ENCODE measurements at places on chromosomes 3 and 15.

- DNase-seq: no peak
Observed at GRCh38 chr3:153372326-153372725, 210.3 kb downstream of the RAP2B start.

DNA sequence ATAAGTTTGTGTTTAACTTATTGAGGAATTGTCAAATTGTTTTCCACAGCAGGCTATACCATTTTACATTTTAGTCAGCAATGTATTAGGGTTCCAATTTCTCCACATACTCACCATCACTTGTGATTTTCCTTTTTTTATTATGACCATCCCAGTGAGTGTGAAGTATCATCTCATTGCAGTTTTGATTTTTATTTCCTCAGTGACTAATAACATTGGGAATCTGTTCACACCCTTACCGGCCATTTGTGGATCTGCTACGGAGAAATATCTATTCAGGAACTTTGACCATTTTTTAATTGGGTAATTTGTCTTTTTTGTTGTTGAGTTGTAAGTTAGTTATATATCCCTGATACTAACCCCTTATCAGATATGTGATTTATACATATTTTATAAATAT is 54.8 kb upstream of the LMCD1 start:
- DNase-seq: no peak

DNA sequence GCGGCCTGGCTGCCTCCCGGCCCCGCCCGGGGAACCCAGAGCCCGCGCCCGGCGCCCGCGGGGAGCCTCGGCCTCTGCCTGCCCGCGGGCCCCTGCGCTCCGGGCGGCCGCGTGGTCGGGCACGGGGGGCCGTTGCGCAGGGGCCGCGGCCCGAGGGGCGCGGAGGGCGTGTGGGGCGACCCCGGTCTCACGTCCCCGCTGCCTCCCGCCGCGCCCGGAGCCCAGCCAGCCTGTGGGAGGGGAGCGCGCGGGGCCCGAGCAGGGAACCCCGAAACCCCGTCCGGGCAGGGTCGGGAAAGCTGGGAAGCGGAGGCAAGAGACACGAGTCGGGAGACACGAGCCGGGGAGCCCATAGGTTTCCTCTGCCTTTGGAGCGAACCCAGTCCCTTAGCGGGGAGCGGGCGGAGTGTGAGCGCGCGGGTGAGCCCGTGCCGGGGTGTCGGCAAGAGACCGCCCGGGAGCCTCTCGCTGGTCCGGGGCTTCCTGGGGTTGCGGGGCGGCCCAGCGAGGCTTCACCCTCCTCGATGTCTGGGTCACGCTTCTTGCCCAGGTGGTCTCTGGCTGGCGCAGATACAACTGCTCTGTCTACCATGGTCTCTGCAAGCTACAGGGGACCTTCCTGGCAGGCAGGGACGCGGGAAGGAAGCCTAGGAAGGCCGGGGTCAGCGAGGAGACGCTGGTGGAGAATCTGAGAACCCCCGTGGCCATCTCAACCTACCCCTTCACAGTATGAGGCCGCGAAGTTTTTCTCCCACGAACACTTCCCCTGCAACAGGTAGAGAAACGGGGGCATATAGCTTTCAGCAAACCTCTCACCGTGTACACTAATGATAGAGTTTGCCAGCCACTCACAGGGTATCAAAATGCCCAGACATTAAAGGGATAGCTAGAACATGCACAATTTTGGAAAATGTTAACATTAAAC is 586 bp downstream of the LRRK1 start:
- DNase-seq: no peak

DNA sequence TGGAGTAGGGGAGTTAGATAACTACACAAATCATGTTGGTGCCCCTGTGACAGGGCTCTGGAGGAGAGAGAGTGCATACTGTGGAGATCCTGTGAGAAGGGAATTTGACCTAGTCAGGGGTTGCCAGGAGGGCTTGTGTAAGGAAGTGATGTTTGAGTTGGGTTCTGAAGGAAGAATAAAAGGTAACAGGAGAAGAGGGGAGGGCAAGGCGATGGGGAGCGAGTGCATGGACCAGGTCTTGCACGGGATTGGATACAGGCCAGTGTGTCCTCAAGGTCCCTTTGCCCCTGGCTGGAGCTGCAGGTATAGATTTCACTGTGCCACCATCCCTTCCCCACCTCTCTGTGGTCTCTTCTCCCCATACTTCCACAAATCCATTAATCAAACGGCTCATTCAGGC is 83.9 kb downstream of the RGMA start:
- DNase-seq: no peak

DNA sequence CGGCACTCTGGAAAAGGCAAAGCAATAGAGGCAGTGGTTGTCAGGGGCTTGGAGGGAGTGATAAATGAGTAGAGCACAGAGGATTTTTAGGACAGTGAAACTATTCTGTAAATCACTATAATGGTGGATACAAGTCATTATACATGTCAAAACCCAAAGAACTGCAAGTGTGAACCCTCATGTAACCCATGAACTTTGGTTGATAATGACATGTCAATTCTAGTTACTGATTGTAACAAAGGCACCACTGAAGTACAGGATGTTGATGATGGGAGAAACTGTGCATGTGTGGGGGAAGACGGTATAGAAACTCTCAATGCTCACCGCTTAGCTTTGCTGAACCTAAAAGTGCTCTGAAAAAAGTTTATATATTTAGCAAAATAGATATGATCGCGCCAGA is 36.0 kb downstream of the BTLA start:
- no peak for DNase-seq

DNA sequence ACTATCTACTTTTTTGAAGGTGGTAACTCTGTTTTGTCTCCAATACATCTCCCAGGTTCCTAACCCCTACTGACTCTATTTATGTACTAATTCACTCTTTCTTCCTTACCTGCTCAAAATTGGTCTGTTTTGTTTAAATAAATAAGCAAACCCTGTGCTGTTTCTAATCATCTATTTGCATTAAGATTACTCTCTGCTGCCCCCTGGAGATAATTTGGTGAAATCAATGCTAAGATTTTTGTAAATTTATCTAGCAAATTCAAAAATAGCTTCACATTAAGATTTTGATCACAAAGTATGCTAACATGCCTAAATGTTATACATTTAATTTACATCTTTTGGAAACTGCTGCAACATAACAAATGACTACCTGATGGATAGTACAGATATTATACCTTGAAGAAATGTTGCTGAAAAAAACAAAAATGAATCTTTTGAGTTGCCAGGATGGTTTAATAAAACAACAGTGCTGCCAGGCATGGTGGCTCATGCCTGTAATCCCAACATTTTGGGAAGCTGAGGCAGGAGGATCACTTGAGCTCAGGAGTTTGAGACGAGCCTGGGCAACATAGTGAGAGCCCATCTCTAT is 4.4 kb upstream of the CD200R1 start:
- DNase-seq: peak; percentile 9

DNA sequence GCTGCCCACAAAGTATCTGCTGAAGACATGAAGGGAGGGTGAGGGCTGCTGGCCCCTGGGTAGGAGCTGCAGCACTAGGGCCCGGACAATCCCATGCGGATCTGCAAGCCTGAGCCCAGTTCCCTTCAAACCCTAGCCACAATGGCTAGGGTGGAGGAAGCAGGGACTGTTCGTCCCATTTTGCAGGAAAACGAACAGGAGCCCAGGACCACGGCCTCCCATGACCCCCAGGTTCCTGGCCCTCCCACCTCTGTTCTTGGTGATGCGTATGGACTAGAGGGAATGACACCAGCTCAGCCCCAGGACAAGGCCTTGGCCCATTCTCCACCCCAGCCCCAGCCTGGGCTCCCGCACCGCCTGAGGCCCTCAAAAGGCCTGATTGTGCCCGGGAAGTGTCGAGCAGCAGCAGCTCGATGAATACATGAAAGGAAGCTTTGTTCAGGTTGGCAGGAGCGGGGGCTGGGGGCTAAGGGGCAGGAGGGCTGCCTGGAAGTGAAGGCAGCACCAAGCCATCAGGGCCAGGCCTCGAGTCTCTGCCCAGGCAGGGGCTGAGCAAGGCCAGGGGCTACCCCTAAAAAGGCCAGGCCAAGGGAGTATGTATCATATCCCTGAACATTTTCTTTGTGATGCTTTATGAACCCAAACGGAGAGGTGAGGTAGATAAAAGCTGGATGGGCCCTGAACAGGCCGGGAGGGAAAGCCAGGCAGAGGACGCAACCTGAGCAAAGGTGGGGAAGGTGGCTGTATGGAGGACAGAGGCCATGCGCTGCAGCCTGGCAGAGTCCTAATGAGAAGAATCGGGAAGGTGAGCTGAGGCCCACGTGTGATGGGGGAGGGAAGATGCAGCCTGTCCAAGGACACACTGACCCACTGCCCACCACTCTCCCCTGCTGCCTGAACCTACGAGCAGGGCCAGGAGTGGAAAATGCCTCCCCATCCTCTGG is 12.2 kb downstream of the SEMA7A start:
- DNase-seq: no peak

- no peak for DNase-seq
Observed at GRCh38 chr3:161273589-161274218, 52.6 kb downstream of the NMD3 start.

DNA sequence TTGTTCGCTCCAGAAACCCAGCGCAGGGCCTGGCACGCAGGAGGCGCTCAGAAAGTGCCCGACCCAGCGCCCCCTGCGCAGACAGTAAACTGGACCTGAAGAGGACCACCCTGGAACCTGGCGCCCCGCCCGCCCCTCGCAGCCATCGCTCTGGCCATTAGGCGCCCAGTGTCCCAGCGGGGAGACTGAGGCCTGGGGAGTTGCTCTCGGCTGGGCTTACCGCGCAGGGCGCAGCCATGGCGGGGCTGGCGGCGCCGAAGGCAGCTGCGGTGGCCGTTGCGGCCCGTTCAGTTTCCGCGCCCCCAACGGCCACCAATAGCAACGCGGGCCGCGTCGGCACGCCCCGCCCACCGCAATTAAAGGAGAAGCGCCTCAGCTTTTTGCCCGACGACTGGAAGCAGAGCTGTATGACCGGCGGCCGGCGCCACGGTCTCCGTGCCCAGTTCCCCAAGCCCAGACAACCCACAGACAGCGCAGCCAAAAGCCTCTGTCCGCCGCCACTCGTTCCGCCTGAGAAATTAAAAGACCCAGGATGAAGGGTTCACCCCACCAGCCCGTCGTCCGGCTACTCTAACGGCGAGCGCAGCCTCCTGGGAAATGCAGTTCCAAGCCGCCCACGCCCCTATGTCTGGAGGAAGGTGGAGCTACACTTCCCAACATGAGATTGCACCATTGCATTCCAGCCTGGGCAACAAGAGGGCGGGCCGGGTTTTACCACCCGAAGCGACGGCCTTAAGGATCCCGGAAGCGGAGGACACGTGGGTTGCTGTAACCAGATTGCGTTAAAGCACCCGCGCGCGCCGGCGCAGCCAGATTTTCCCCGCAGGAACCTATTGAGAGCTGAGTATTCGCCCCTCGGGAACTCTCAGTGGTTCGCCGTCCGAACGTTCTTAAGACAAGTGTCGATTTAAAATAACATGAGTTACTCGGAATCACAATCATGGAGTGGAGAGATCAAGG is at the start of gene POC1A:
TSS of gene POC1A (minus strand) at position 289 of the 960 bp plus-strand sequence. CDS start at position 238, 51 bp downstream.
- peak; percentile 96 for DNase-seq

DNA sequence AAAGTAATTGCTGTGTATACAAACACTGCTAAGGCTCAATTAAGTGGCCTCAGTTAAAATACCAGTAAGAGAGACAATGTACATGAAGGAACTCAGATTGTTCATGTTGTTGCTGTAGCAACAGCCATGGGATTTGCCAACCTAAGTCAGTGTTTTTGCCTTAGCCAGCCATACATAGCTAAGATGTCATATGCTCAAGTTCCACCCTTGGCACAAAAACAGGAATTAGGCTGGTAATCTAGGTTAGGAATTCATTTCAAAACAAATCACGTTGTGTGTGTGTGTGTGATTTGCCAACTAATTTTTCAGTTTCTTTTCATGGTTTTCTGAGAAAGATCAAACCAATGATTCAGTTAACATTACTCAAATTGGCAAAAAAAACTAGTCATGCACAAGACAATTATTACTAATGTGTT is 143.7 kb upstream of the KCNMB2 start:
- no peak for DNase-seq

GRCh38 chr3:198079771-198080520 is 119.9 kb downstream of the LMLN start:
- DNase-seq: no peak

GRCh38 chr3:100825574-100825973 is 116.3 kb downstream of the TFG start:
- DNase-seq: no peak

GRCh38 chr3:143764840-143765239 is 83.4 kb downstream of the SLC9A9 start:
- DNase-seq: no peak

DNA sequence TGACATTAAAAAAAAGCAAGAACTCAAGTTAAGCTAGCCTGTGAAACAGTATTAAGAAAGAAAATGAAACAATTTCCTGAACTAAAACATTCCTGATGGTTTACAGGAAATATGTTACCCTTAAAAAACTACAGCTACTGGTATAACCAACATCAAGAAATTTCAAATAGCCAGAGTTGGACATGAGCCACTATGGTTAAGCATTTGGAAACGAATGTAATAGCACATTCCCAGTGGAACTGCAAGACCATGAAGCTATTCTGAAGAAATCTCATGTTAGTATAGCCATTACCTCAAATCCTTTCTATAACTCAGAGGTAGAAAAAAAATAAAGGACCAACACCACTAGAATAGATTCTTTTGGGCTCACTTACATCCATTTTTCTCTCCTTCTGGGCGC is 30.2 kb downstream of the CPNE4 start:
- DNase-seq: no peak

DNA sequence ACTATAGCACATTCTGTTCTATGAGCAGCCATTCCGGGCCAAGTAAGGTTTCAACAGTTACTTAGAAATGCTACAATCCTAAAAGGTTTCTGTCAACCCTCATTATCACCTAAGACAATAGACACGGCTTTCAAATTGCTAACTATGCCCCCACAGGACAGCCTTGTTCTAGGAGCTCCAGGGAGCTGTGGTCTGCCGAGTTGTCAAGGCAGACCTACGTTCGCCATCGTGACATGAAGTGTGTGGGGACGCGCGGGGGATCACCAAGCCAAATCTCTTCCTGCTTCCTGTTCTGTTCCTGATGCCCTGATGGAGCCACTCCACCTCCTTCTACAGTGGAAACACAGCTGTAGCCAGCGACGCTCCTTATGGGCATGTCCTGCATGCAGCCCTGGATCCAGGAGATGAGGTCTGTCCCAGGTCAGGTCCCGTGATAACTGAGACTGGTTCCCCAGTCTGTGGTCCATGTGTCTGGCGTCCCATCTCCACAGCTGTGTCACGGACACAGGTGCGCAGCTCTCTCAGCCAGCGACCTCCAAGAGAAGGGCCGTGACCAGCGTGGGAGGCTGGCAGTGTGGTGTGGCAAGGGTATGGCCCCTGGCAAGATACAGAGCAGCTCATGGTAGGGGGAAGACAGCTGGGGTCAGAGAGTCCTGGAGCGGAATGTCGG is 82.8 kb downstream of the PCSK6 start:
- DNase-seq: no peak

GRCh38 chr3:196519718-196520082 is 4.6 kb upstream of the SMCO1 start:
- no peak for DNase-seq

All from HFF-Myc (cell line).